ENCODE measurements at places on chromosomes 2 and 18.

DNA sequence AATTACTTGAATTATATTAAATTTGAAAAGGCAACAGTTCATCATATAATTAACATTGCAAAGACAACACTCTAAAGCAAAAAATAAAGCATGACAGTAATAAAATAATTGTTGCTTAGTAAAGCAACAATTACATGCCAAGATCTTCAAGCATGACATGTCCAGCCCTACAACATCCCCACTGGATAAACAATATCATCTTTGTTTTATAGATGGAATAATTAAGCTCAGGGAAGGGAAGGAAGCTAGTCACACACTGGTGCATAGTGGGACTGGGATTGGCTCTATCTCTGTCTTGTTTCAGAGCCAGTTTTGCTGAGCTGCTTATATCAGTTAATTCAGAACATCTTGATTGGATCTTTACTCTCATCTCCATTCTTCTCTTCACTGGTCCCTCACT lies 49.9 kb upstream of the PARD3B start:
- DNase-seq, result no peak

GRCh38 chr2:196079052-196079451 lies 10.4 kb upstream of the DNAH7 start:
- no peak for DNase-seq

- no peak for DNase-seq
These were observed 178.9 kb downstream of the AGAP1 start for GRCh38 chr2:235672720-235673119.

DNA sequence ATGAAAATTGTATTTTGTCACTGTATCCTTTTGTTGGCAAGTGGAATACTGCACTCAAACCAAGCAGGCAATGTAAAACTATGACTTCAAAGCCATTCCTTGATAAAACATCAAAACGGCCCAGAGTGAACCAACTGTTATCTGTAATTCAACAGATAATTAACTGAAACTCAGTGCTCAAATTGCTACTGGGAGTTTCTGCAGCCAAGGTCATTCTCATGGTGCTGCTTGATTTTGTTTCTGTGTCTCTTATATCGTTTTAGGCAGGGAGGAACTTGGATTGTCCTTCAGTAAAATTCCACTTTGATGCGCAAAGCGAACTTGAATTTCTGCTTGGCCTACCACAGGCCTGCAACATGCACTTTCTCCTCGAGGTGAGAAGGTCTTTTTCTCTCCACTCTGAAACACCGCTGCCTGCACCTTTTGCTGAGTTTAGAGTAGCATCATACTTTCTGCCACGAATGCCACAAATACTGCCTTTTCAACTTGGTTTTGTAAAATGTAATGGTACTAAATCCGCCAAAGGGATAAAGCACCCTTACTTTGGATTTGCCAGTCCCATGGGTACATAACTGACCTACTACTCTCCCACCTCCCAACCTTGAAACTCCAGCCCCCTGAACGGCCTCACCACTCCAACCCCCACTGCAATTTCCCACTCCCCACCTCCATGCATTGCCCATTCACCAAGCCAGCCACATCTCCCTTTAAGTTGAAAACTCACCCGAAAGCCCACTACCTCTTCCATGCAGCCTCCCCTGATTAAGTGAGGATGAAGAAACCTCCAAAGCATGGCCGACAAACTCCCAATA lies 204.7 kb downstream of the TGIF1 start:
- no peak for DNase-seq

GRCh38 chr2:186381573-186381972 lies 104.5 kb upstream of the ZC3H15 start:
- no peak for DNase-seq
